ENCODE measurements at places on chromosomes 1 and 21. TPM values are rescaled to one million over a fixed set of nuclear protein-coding genes. Genes with fewer than 3 reads are reported as not detected.

The SUCO gene
- 38.1 TPM for total RNA-seq

The PTGER3 gene
- total RNA-seq: 1.6 TPM

The OR2G6 gene
- not detected for total RNA-seq

GRCh38 chr1:6638226-6638625 lies 13.6 kb downstream of the THAP3 start:
- no peak for DNase-seq
- H3K4me3 ChIP-seq: no peak overlapping the region
- no peaks in the 10 kb centered on the region for H3K27me3 ChIP-seq
- peaks cover 34% of the 10 kb centered on the region for H3K36me3 ChIP-seq
- no peaks in the 10 kb centered on the region for H3K4me1 ChIP-seq

DNA sequence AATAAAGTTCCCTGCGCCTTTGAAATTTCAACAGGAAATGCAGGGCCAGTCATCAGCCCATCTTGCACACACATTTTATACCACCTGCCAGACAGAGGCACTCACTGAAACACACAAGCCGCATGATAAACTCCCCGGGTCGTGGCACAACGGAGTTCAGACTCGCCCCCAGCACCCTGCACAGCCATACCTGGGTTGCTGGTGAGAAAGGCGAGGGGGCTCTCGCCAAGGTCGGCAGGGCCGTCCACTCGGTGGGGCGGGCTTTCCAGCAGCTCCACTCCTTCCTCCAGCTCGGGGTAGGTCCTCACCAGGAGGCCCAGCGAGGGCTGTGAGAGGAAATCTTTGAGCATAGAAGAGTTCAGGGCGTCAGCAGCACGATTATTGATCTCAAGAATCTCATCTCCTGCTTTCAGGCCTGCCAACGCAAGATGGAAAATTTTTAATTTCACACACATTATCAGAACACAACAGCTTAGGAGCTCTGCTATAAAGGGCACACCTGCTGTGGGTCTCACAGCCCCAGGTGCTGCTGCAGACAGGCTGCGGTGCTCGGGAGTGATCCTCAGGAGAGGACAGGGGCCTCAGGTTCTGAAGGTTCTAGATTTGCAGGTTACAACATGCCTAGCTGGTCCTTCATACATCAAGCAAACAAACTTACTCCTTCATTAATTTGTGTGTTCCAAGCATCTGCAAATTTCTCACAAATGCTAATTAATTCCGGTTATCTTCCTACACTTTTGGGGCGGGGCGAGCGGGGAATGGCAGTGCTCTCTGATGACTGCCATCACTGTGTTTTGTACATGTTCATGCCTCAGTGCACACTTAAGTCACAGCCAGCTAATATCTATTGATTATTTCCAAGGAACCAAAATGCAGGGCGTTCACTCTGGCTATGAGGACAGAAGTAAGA lies 144.2 kb upstream of the KRTAP19-8 start:
- H3K27me3 ChIP-seq: no peaks in the 10 kb centered on the region
- no peak overlapping the region for H3K4me3 ChIP-seq
- no peaks in the 10 kb centered on the region for H3K4me1 ChIP-seq
- H3K36me3 ChIP-seq: no peaks in the 10 kb centered on the region
- DNase-seq: no peak
- H3K27ac ChIP-seq: no peak overlapping the region

DNA sequence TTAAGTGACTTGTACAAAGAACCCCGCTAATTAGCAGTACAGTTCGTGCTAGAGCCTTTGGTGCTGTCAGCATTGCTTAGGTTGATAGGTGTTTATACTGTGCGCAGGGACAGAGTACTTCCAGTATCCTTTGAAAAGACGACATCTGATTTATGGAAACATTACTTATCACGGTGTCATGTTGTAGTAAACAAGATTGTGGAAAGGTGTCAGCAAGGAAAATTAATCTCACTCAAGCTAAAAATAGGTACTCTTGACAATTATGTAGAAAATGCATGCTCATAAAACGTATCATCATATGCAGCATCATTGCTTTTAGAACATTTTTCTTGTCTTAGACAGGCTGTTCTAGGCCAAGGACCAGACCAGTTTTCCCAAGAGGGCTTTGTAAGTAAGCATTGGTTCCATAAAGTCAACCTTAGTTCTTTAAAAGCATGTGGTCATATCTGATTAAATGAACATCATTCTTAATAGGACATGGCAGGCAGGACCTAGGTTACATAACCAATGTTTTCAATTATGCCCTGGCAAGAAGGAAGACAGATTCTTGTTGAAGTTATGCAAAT lies 33.0 kb downstream of the SH3BGR start:
- H3K27me3 ChIP-seq: no peaks in the 10 kb centered on the region
- H3K4me3 ChIP-seq: no peak overlapping the region
- no peaks in the 10 kb centered on the region for H3K4me1 ChIP-seq
- no peak for DNase-seq

DNA sequence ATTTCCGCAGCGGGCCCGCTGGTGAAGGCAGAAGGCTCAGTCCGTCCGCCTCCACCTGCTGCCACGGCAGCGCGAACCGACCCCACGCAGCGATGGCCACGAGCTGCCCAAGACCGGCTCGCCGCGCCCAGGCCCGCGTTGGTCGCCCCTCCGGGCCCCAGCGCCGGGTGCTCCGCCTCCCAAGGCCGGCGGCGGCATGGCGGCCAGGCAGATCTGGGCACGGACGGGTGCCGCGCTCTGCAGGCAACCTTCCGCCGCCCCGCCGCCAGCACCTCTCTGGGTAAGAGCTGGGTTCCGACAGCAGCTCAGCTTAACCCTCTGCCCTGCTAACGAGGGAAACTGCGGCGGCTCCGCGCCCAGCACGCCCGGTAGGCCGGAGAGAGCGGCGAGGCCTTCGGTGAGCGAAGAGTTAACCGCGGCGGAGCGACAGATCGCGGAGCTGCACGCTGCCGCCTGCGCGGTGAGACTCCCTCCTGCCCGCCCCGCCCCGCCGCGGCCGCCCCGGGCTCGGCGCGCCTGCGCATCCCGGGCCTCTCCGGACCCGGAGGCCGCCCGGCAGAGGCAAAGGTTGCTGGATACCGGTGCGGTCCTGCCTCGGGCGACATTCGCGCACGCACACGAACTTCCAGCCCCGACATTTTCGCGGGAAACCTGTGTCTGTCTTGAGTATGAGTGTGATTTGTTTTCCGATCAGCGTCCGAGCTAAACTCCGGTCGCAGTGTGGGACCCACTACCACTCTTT lies at the start of gene C1orf53:
C1orf53 (plus strand) TSS at position 177 of the 742 bp plus-strand sequence; CDS start at position 197, 20 bp downstream.
- H3K4me1 ChIP-seq: peaks cover 5% of the 10 kb centered on the region
- DNase-seq: peak; percentile 84
- no peaks in the 10 kb centered on the region for H3K36me3 ChIP-seq
- no peaks in the 10 kb centered on the region for H3K27me3 ChIP-seq
- peak within 1 kb of the TSS; percentile 95 for H3K27ac ChIP-seq
- peak within 1 kb of the TSS; percentile 96 for H3K4me3 ChIP-seq

DNA sequence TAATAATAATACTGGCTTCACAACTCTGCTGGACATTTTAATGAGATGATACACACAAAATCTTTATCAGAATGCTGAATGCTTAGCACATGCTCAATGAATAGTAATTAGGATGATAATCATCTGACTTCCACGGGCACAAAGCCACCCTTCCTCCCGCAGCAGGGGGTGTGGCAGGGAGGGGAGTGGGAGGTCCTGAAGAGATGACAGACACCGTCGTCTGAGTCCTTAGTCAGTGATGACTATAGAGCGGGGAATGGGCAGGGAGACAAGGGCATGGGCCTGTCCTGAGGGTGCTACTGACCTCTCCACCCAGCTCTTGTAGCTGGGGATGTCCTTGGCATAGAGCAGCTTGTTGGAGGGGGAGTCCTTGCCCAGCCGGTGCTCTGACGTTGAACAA lies 117.6 kb upstream of the CD34 start:
- H3K36me3 ChIP-seq: peaks cover 8% of the 10 kb centered on the region
- H3K27me3 ChIP-seq: no peaks in the 10 kb centered on the region
- H3K4me3 ChIP-seq: no peak overlapping the region
- no peak overlapping the region for H3K27ac ChIP-seq
- DNase-seq: no peak

- DNase-seq: no peak
- H3K4me1 ChIP-seq: peaks cover 18% of the 10 kb centered on the region
- H3K27ac ChIP-seq: peak overlapping the region; percentile 99
- H3K36me3 ChIP-seq: no peaks in the 10 kb centered on the region
- no peaks in the 10 kb centered on the region for H3K27me3 ChIP-seq
Measured at GRCh38 chr1:6392809-6393399, 663 bp downstream of the ACOT7 start.

DNA sequence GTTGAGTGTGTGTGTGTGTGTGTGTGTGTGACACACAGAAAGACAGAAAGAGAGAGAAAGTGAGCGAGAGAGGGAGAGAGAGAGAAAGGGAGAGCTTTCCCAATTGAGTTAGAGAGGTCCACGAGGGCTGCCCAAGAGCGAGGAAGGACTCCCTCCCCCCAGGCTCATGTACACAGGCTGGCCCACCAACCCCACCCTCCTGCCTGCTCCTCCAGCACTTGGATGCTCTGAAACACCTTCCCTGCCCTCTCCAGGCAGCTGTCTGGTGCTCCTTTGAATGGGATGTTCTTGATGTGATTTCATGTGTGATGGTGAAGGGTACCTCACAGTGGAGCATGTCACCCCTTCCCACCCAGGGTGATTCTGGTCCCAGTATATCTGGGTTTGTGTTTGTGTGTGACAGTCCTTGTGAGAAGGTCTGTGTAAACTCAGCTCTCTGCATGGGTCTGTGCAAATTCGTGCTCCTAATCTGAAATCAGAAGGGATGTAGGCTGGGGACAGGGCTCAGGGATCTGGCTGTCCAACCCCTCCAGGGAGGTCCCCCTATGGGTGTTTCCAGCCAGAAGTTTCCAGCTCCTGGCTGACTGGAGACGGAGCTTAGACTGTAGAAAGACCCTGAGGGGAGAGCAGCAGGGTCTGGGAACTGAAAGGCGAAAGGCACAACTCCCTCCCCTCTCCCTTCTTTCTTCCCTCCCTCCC lies 6.8 kb upstream of the PEAR1 start:
- H3K36me3 ChIP-seq: no peaks in the 10 kb centered on the region
- H3K27me3 ChIP-seq: no peaks in the 10 kb centered on the region
- no peak overlapping the region for H3K27ac ChIP-seq
- no peaks in the 10 kb centered on the region for H3K4me1 ChIP-seq

GRCh38 chr1:14817223-14818170 lies 219.0 kb downstream of the KAZN start:
- no peak for DNase-seq
- H3K27ac ChIP-seq: no peak overlapping the region
- H3K4me3 ChIP-seq: no peak overlapping the region
- H3K4me1 ChIP-seq: no peaks in the 10 kb centered on the region
- H3K36me3 ChIP-seq: no peaks in the 10 kb centered on the region
- H3K27me3 ChIP-seq: no peaks in the 10 kb centered on the region

GRCh38 chr1:214318956-214319736 lies 38.2 kb downstream of the SMYD2 start:
- H3K36me3 ChIP-seq: peaks cover 2% of the 10 kb centered on the region
- no peak overlapping the region for H3K4me3 ChIP-seq
- DNase-seq: no peak
- H3K27me3 ChIP-seq: no peaks in the 10 kb centered on the region
- H3K27ac ChIP-seq: no peak overlapping the region

- DNase-seq: no peak
- H3K27ac ChIP-seq: no peak overlapping the region
- H3K4me1 ChIP-seq: no peaks in the 10 kb centered on the region
- H3K36me3 ChIP-seq: no peaks in the 10 kb centered on the region
- no peaks in the 10 kb centered on the region for H3K27me3 ChIP-seq
- H3K4me3 ChIP-seq: no peak overlapping the region
Measured at GRCh38 chr1:71745326-71745725, 537.0 kb downstream of the NEGR1 start.

GRCh38 chr1:110341146-110341871 lies 2.1 kb downstream of the RBM15 start:
- DNase-seq: no peak
- peaks cover 7% of the 10 kb centered on the region for H3K36me3 ChIP-seq
- no peak overlapping the region for H3K27ac ChIP-seq
- H3K27me3 ChIP-seq: no peaks in the 10 kb centered on the region
- H3K4me1 ChIP-seq: peaks cover 55% of the 10 kb centered on the region

The NPHS2 gene
- total RNA-seq: not detected

DNA sequence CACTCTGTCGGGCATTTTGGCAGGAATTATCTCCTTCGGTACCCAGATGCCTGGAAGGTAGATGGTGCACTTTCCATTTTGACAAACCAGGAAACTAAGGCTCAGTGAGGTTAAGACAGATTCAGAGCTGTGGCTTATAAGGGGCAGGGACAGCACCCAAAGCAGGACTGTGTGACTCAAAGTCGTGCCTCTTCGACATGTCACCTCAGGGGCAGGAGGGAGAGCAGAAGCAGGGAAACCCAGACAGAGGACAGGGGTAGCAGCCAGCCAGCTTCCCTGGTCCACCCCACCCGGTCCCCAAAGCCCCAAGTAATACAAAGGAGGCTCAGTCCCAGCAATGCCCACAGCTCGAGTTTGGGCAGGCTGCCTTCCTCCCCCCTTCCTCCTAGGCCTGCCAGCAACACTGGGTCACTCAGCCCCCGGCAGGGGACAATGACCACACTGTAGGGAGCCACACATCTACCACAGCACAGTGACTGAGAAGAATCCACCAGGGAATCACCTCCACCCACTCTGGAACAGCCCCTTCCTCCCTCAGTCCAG lies 2.5 kb downstream of the RHOC start:
- peaks cover 51% of the 10 kb centered on the region for H3K4me1 ChIP-seq
- no peak for DNase-seq
- no peak overlapping the region for H3K4me3 ChIP-seq

- H3K4me3 ChIP-seq: no peak overlapping the region
- H3K4me1 ChIP-seq: peaks cover 5% of the 10 kb centered on the region
Measured at GRCh38 chr1:83996621-83997020, 2.3 kb downstream of the TTLL7 start.

- peaks cover 6% of the 10 kb centered on the region for H3K4me1 ChIP-seq
- H3K27me3 ChIP-seq: no peaks in the 10 kb centered on the region
- no peak for DNase-seq
- H3K36me3 ChIP-seq: no peaks in the 10 kb centered on the region
Measured at GRCh38 chr1:234932511-234933430, 195.9 kb downstream of the TOMM20 start.

- H3K36me3 ChIP-seq: no peaks in the 10 kb centered on the region
- no peaks in the 10 kb centered on the region for H3K27me3 ChIP-seq
- no peak overlapping the region for H3K27ac ChIP-seq
- H3K4me1 ChIP-seq: peaks cover 4% of the 10 kb centered on the region
Measured at GRCh38 chr1:32609180-32609579, 41.2 kb downstream of the ZBTB8OS start.

The C1orf87 gene
- total RNA-seq: not detected

Measured in liver (tissue), 10 donors.